ENCODE measurements at places on chromosomes 5 and 9.

GRCh38 chr9:112076814-112077213, 98.3 kb downstream of the SUSD1 start:
- DNase-seq: no peak

- no peak for DNase-seq
These were observed 49.5 kb upstream of the TYRP1 start for GRCh38 chr9:12643686-12644085.

DNA sequence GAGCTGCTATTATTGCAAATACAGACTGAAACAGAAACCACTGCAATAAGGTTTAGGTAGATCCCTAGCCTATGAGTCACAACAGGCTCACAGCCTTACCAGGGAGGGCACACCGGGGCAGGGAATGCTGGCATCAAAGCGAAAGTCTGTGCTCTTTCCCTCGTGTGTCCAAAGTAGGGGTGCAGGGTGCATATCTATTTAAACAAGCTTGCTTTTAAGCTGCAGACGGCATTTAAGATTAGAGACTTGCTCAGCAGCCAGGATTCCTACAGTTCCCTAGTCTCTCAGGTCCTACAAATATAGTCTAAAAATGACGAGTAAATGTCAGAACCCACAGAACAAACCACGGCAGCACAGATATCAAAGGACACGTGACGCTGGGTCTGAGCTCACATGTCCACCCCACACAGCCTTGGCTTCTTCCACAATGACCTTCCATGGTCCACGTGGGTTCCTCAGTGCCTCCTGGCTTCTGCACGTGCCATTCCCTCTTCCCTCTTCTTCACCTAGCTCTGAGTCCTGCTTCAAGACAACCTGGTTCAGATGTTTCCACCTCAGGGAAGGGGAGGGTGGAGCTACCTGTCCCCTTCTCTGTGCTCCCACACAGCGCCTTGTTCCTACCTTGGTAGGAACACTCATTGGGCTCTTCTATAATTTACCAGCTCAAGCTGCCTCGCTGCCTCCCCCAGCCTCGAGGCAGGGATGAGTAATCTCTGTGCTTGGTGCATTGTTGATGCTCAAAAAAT, 193.2 kb downstream of the MAPKAP1 start:
- no peak for DNase-seq

- DNase-seq: no peak
These were observed 105.6 kb downstream of the SUSD1 start for GRCh38 chr9:112069318-112070169.

DNA sequence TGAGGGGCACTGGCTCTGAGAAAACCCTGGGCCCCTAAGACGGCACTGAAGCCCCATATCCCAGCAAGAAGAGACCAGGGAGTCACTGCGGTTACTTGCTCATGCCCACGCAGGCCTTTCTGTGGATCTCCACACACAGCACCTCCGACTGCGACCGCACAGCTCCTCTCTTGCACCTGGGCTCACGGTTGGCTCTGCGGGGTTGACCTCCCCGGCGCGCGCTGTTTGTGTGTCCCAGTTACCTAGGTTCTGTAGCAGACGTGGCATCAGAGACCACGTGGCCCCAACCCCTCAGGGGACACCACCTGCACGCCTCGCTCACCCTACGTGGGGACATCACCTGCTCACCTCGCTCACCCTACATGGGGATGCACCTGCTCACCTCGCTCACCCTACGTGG, 12.7 kb downstream of the LPCAT1 start:
- DNase-seq: no peak

DNA sequence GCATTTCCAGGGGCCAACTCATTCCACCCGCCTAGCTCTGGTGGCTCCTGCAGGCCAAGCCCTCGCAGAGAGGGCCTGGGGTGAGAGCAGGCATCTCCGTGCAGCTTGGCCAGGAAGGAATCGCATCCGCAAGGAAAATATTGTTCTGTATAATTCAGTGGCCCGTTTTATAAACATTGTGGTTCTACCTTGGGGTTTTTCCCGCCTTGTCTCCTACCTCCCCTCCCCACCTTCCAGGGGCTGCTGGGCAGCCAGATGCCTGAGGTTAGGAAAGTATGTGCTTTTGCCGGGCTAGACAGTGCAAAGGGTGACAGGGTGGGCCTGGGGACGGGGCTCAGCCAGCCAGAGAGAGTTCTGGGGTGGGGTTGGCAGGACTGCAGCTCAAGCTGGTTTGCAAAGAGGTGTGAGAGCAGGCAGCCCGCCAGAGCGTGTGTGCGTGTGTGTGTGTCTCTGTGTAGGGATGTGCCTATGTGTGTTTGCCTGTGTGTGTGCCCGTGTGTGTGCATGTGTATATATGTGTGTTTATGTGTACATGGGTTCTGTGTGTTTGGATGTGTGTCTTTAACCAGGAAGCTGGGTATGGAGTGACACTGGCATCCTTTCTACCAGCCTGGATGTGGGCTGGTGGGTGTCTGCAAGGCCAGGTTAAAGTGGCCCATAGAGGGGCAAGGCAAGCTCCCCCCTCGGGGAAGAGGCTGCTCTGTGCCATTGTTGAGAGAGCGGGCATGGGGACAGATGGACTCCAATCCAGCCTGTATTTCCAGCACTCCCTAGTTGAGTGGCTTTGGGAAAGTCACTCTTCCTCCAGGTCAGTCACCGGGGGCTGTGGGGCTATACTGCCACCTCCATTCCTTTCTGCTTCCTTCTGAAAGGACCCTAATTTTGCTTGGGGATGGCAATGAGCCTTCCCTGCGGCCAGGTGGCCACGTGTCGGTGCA, 10.6 kb upstream of the SLC2A6 start:
- no peak for DNase-seq

GRCh38 chr5:113197456-113198200, 221.0 kb downstream of the DCP2 start:
- DNase-seq: no peak

- peak; percentile 34 for DNase-seq
These were observed 91.1 kb upstream of the RNF180 start for GRCh38 chr5:64074533-64074932.

- DNase-seq: no peak
These were observed 11.3 kb downstream of the NIM1K start for GRCh38 chr5:43203373-43203772.

DNA sequence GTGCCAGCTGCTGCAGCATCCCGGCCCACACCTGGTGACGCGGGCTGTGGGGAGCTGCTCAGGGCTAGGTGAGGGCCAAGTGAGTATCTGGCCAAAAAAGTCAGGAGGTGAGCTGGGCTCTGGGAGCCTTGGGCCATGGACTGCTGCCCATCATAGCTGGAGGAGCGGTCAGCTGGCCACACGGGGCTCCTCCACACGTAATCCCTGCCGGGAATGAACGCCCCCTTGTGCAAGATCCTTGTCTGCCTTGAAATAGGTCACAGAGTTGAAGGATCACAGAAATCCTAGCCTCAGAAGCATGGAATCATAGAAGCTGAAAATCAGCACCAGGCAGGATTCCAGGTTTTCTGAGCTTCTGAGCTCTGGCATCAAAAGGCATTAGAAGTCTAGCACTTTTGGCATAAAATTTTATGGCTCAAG, 16.8 kb upstream of the COL27A1 start:
- DNase-seq: no peak

DNA sequence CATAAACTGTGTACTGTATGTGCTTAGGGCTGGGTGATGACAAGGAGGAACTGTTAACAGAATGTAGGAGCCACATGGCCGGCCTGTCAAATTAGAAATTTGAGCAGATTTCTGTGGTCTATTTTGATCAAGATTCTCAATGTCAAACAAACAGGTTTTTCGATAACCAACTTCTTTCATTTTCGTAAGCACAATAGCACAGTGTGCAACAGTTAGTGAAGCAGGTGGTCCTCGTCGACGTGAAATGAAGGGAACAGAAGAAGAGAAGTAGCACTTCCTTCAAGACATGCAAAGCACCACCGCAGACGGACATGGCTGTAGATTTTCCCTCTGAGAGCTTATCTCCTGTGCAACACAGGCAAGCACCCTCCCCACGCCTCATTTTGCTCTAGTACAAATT, 252.1 kb downstream of the CRB2 start:
- DNase-seq: no peak

DNA sequence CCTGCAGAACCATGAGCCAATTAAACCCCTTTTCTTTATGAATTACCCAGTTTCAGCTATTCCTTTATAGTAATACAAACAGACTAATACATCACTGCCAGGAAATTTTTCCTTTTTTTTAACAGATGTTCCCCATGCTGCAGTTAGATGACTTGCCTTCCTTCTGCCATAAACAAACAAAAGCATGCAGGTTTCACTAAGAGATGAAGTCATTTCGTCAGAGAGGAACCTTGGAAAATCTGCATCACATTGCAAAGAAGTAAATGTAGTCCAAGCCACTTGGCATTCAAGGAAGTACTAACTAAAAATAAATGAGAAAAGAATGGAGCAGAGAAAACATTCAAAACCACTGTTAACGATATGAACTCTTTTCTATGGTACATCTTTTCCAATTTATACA, 194.1 kb upstream of the EFNA5 start:
- no peak for DNase-seq

GRCh38 chr5:113053511-113053995, 77.0 kb downstream of the DCP2 start:
- no peak for DNase-seq

- peak; percentile 74 for DNase-seq
These were observed 1638.5 kb upstream of the C9orf72 start for GRCh38 chr9:29211580-29212396.

DNA sequence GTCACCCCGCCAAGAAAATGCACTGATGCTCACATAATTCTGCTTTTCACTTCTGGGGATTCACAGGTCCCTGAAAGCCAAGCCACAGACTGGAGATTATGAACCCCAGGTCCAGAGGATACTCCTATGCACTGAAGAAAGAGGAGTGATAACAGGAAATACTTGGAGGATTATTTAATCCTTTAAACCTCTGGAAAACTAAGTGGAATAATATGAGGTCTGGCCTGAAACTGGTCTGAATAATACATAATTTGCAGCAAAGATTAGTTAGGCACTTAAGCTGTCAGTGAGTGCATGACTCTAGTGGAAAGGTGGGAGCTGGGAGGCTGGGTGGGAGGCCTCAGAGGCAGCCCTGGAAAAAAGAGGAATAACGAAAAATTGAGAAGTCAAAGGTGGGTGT, 45.7 kb downstream of the MARCHF3 start:
- no peak for DNase-seq

DNA sequence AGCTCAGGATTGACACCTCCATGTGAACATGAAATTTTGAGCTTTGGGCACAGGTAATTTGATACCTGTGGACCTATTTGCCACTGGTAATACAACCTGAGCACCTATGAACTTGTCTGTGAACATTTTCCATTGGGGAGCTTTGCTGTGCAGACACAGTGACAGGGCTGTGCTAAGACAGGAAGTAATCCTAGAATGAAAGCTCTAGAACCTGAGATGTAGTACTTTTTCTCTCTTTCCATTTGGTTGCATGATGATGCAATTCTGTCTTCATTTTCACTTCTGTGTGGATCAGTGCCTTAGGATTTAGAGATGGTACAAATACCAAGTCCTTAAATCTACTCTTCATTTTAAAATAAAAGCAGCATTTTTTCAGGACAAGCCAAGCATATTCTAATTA, 216.9 kb downstream of the NR3C1 start:
- DNase-seq: no peak

DNA sequence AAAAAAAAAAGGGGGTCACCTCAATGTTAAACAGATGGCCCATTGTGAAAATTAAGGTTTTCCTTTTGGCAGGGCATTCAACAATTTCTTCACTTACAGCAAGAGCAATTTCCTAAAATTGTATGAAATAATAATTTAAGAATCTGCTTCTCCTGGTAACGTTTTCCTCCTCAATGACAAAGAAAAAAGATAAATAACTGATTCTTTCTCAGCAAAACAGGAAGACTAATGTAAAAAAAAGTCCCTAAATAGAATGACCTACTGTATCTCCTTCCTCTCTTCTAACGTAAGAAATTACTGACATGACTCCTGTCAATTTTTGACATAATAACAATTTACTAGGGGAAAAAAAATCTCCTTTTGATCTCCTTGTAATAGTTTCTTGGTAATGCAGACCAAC, 25.5 kb downstream of the ABHD17B start:
- DNase-seq: no peak

DNA sequence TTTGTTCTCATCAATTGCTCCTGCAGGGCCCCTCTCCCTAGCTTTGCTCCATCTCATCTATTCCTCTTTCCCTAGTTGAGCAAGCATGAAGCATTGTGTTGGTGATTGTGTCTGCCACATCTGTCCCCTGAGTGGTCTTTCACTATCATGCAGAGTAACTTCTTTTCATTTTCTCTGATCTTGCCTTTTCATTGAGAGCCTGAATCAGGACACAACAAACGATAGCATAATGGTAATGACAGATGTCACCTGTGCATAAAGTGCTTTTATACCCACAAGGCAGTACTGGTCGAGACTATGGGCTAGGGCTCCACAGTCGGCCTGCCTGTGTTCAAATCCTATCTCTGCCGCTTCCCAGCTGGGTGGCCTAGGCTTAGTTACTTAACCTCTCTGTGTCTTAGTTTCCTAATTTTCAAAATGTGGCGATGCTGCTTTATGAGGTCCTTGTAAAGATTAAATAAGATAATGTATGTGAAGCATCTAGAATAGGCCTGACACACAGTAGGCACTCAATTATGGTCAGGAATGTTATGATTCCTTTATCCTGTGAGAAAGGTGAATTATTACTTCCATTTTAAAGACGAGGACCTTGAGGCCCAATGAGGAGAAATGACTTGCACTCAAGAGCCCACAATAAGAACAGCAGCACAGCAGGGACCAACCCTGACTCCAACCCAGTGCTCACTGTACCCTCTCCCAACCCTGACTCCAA, 137.1 kb upstream of the ZNF618 start:
- no peak for DNase-seq

DNA sequence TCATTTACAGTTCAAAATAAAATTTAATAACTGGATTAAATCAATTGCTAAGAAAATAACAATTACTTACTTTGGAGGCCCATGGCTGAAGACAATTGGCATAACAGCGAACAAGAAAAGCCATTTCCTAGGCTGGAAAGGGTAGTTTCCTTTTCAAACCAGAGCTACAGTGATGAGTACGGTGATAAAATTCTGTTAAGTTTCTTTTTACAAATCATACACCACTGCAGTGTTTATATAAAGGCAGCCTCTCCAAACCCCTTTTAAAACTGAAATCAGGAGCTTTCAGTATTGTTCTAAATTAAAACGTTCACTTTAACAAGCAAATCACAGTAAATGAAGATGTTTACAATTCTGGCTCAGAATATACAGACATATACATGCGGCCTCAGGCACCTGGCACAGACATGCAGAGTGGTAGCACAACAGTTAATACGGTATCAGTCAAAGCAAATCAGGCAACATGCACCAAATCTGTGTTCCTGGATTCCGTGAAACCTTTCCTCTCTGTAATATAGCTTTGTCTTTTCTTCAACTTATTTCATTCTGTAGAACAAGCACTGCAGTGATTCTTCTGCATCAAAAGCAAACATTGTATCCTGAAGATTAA, 102.9 kb downstream of the RAPGEF6 start:
- no peak for DNase-seq
